Gastrocnemius medialis (tissue), 4 donors: ENCODE measurements at places on chromosomes 7 and 10.

DNA sequence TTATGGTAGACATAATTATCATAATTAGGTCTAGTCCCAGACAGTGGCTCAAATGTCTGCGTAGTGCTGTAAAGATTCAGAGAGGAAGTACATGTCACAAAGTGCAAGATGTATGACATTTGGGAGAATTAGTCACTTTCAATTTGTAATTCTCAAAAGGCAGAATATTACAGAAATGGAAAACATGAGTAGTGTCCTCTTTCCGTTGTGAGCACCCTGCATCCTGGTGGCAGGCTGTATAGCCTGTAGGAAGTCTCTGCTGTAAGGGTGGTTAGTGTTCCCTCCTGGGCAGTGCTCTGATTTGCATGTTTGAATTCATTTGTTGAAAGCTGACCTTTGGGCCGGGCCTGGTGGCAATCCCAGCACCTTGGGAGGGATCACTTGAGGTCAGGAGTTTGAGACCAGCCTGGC lies 17.0 kb downstream of the CDK14 start:
- no peak for DNase-seq

DNA sequence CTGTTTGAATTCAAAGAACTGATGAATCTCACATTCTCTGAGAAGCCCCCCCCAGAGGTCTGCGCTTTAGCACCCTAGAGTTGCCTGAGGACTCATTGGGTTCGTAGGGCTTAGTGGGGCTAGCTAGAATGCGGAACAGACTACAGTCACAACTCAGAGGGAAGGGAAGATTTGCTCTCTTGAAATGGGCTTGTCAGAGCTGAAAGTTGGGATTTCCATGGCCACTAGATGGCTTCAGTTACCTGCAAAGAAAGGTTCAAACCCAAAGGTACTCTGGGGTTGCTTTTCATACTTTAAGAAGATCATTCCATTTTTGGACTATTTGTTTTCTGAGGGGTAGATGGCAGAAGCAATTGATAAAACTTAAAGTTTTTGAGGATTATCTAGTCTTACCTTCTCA lies 205.0 kb downstream of the BBS9 start:
- no peak for DNase-seq

DNA sequence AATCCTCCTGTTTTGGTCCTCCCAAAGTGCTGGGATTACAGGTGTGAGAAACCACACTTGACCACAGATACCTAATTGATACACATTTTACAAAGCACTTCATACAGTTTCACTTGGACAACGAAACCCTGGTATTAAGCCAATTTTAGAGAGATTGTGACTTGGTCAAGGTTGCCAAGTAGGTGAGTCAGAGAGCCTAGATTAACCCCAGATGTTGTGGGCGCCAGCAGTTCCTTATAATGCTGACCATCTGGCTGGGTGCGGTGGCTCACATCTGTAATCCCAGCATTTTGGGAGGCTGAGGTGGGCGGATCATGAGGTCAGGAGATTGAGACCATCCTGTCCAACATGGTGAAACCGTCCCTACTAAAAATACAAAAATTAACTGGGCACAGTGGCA lies 4.9 kb upstream of the PHKG1 start:
- DNase-seq, result no peak

GRCh38 chr10:75972491-75973276 lies 541.3 kb downstream of the LRMDA start:
- peak; percentile 30 for DNase-seq

GRCh38 chr7:7553386-7553785 lies 13.3 kb upstream of the MIOS start:
- no peak for DNase-seq

- no peak for DNase-seq
Measured at GRCh38 chr7:100632951-100633717, 8.2 kb downstream of the TFR2 start.

DNA sequence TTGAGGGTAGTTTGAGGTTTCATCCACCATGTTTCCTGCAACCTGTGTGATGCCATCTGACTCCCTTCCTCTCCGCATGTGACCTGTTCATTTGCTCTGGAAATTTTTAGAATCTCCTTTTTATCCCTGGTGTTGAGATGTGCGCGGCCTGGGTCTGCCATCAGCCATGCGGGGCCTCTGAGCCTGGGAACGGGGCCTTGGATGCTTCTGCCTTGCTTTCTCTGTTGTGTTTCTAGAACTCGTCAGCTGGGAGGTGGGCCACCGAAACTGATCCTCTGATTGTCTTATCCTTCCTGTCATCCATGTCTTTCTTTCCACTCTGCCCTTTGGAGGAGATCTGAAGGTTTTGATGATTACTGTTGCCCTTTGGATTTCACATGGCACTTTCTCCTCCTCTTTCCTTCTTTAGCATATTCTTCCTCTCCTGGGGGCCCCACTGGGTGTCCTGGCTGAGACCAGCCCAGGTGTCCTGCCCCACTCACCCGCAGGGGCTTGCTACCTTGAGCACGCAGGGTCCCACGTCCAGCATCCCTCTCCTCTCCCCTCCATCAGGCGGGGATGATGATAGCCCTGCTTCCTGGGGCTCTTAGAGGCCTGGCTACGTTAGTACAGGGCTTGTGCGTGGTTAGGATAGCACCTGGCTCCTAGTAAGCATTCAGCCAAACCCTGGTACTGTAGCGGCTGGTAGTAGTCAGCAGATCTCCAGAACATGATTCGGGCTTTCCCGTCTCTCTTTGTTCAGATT lies 29.9 kb downstream of the PPP2R2D start:
- no peak for DNase-seq

- DNase-seq, result no peak
Measured at GRCh38 chr7:117405519-117405918, 21.8 kb downstream of the ASZ1 start.

DNA sequence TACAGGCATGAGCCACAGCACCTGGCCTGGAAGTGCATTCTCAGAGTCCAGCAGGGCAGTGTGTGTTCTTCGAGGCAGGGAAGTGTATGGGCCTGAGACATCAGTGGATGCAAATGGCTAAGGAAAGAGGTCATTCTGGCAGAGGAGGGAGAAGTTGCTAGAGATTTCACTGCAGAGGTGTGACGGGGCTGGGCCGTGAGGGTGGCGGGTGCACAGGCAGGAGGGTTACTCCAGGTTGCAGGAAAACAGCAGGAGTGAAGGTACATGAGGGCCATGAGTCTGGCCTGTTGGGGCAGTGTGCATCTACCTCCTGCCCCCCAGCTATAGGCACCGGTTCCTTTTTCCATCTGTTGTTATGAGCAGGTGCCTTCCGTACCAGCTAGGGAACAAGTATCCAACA lies 29.3 kb downstream of the COL26A1 start:
- DNase-seq, result no peak

GRCh38 chr7:106600569-106601373 lies 60.2 kb downstream of the CCDC71L start:
- DNase-seq, result no peak

DNA sequence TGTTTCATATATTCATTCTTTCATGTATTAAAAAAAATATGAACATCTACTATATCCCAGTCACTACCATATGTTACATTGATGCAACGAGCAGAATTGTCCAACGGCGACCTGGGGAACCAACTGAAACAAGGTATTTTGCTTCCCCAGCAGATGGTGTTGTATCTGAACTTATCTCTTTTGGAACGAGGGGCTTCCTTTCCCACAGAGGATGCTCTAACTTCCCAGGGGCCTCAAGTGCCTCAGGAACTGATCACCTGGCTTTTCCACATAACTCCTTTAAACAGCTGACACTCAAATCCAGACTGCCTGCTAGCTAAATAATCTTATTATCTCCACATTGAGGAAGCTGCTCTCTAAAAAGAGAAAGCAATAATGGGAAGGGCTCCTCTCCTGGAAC lies 259.3 kb downstream of the HTR7 start:
- no peak for DNase-seq

DNA sequence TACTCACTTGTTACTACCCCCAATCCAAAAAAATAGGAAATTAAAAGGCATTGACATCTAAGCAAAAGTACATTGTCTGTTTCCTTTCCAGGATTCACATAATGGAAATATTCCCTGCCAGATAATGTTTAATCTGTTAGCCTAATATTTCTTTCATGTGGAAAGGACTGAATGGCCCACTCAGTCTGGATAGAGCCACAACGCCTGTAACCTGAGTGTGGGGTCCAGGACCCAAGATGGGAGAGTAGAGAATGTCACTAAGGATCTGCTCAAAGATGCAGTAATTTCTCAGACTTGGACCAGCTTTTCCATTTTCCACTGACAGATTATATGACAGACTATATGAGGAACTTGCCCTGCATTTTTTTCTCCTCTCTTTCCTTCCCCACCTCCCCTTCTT lies 1088.9 kb downstream of the KCNMA1 start:
- no peak for DNase-seq

- DNase-seq, result no peak
Measured at GRCh38 chr10:22927166-22927565, 687 bp upstream of the ARMC3 start.

GRCh38 chr10:76640806-76641205 lies 996.8 kb downstream of the KCNMA1 start:
- no peak for DNase-seq

DNA sequence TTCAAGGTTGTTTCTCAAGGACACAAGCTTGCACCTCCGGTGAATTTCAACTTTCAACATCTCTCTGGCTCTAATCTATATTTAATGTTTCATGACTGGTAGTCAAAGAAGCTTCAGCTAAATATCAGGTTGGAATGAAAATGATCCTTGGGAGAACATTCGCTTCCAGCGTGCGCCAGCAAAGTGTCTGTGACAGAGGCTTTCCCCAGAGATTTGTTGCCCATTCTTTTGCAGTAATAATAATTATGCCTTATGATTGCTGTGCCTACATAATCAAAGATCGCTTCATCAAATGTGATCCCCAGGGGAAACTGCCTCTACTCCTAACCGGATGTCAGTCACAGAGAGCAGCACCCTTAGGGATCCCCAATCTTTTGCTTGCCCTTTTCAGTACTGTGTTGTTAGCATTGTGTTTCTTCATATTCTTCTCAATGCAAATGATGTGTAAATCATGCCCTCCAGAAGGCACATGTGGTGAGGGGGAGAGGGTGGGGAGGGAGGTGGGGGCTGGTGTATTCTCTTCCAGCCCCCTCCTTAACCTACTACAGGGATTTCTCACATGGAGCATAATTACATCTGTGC lies 30.5 kb downstream of the FZD1 start:
- DNase-seq, result no peak

DNA sequence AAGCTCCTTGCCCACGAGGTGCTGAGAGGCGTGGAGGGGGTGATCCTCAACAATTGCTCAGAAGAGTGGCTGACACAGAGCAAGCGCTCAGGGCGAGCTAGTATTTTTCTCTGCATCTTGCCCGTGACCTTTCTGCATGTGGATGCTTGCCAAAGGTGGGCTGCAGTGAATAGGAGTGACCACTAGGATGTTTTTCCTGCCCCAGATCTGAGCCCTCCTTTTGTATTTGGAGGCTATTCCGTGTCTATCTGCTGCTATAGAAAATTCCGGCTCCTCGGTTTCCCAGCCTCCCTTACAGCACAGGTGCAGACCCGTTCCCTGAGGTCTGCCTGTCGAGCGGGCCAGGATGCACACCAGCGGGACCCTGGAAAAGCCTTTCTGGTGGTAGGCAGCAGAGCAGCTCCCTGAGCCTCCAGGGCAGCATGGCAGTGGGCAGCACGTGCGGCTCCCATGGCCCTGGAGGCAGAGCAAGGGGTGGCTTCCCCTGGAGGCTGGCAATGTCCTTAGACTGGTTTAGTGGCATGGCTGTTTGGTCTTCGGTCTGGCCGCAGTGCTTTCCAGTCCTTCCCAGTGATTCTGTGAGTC lies 145.1 kb upstream of the PCBD1 start:
- DNase-seq, result no peak

GRCh38 chr10:5658871-5659618 lies 7.3 kb downstream of the ASB13 start:
- DNase-seq, result no peak
